ENCODE measurements at places on chromosomes 13 and 19. TPM values are rescaled to one million over a fixed set of nuclear protein-coding genes. Genes with fewer than 3 reads are reported as not detected.
A peak's percentile ranks its signal among the peaks of the same experiment; 100 is the strongest.

DNA sequence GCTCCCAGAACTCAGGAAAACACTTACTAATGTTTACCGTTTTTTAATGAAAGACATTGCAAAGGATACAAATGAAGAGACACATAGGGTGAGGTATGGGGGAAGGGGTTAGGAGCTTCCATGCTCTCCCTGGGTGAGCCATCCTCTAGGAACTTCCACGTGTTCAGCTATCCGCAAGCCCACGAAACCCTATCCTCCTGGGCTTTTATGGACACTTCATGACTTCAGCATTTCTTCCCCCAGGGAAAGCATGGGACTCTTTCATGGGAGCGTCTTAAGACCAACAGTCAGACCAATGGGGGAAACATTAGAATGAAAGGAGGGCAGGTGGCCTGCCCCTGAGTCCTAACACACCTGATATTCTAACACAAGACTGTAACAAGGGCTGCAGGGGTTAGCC is 6.6 kb upstream of the ESD start:
- no peaks in the 10 kb centered on the region for H3K36me3 ChIP-seq
- no peaks in the 10 kb centered on the region for H3K27me3 ChIP-seq
- peaks cover 1% of the 10 kb centered on the region for H3K4me1 ChIP-seq
- no peak overlapping the region for H3K27ac ChIP-seq
- H3K4me3 ChIP-seq = no peak overlapping the region

DNA sequence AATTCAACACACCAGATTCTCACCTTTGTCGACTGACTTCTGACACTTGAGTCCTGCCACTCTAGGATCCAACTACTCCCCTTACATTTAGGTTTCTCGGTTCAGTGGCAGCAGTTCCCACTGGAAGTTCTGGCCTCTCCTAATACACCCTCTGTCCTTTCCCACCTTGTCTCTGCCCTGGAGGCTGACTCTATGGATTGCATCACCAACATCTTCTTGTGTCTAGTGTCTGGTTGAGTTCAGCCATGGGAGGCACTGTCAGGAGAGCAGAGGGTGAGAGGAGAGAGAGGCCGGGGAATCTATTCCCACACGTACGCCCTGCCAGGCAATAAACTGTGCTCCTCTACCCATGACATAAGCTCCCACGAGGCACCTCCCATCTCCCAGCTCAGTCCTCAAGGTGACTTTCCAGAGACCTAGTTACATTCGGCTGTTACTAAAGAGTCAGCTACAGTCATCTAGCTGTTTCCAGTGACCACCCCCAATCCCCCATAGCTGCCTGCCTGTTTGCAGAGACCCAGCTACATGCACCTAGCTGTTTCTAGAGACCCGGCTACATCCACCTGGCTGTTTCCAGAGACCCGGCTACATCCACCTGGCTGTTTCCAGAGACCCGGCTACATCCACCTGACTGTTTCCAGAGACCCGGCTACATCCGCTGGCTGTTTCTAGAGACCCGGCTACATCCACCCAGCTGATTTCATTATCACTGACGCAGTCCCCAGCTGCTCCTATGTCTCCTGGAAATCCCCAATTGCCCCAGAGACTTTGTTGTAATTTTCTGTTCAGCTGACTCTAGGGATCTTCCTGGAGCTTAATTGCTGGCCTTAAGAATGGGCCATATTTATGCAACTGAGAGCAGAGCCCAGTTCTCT is 8.1 kb upstream of the LILRB4 start:
- DNase-seq = no peak
- no peaks in the 10 kb centered on the region for H3K27me3 ChIP-seq
- H3K36me3 ChIP-seq = no peaks in the 10 kb centered on the region
- no peak overlapping the region for H3K4me3 ChIP-seq
- no peaks in the 10 kb centered on the region for H3K4me1 ChIP-seq
- no peak overlapping the region for H3K27ac ChIP-seq

DNA sequence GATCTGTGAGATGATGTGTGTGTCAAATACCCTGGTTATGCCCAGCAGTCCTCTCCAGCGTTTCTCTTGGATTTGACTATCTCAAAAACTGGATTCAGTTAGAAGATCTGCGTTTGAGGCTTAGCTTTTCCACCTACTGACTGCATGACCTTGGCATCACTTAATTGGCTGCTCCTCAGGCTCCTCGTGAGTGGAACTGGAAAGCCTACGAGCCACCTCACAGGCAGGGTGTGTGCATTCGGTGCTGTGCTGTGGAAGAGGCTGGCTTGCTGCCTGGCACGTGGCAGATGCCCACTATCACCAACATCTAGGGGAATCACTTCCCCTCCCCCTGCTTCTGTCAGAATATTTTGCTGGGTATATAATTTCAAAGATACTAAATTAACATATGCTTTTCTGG is 25.6 kb downstream of the FLT1 start:
- no peaks in the 10 kb centered on the region for H3K4me1 ChIP-seq
- H3K27ac ChIP-seq = no peak overlapping the region
- no peak for DNase-seq
- no peak overlapping the region for H3K4me3 ChIP-seq

DNA sequence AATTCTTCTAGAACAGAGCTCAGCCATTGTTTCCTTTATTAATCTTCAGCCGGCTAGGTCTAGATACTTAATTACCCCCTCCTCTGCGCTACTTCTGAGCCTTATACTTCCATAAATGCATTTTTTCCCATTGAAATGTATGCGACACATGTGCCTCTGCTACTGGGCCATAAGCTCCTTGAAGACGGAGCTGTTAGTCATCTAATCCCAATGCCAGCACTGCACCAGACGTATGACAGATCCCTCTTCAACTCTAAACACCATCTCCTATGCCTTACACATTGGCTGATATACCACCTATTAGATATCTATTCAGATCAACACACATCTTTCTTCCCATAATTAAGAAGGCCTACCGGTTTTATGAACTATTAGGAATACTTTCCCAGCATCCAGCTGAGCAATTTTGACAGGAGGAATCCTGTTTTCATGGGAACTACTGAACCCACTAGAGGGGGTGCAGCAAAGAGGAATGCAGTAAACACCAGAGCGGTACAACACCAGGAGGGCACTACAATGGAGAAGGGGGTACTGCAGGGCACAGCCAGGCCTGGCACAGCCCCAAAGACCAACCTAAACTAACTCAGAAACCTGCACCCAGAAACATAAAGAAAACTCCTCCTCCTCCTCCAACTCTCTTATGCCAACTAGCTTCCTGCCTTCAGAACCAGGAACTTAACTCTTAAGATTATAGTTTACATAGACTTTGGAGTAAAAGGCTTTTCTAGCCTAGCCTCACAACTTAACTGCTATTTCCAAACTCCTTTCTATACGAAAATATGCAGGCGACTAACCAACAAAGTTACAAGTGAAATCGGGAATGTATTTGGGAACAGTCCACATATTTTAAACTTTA is 18.7 kb downstream of the STK24 start:
- no peak for DNase-seq
- no peaks in the 10 kb centered on the region for H3K36me3 ChIP-seq
- no peak overlapping the region for H3K27ac ChIP-seq
- no peaks in the 10 kb centered on the region for H3K27me3 ChIP-seq

GRCh38 chr13:59112221-59112718 is 1051.5 kb downstream of the DIAPH3 start:
- H3K27me3 ChIP-seq = no peaks in the 10 kb centered on the region
- no peak for DNase-seq
- H3K36me3 ChIP-seq = no peaks in the 10 kb centered on the region
- no peak overlapping the region for H3K27ac ChIP-seq

GRCh38 chr13:46516599-46517338 is 36.2 kb upstream of the LRCH1 start:
- no peaks in the 10 kb centered on the region for H3K36me3 ChIP-seq
- no peaks in the 10 kb centered on the region for H3K27me3 ChIP-seq
- no peak overlapping the region for H3K27ac ChIP-seq

- no peaks in the 10 kb centered on the region for H3K27me3 ChIP-seq
- H3K4me3 ChIP-seq = no peak overlapping the region
- H3K27ac ChIP-seq = peak overlapping the region; percentile 32
- H3K4me1 ChIP-seq = no peaks in the 10 kb centered on the region
- no peak for DNase-seq
Measured at GRCh38 chr13:113495494-113496210, 5.1 kb upstream of the DCUN1D2 start.

DNA sequence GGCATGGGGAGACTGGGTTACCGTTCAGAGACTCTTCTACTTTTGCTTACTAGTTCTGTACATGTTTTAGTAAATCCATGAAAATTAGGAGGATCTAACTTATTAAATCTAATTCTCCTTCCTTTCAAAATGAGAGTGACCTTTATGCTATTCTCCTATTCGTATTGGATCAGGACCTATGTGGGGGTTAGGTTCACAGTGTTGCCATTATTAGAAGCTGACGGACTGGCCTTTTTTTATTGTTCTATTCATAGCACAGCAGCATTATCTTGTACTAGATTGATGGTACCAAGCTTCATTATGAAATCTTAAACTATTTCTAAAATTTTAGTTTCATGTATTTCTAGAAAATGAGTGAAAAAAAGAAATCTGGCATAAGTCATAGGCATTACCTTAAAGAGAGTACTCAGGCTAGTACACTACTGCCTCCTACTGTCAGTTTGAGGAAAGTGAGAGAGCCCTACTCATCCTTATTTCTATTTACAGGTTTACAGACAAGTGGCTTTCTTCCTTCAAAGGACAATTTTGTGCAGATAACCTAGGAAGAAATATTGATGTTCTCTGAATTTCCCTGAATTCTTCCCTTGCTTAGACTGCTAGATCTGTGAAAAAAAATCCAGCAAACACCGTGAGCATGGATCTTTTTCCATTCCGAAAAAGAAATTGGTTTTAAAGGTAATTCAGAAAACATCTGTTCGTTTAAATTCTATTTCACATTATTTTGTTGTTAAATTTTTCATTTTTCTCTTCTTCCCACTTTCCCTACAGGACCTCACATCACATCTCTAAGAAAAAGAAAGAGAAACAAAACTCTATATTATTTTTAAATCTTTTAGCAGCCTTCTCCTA is 485.5 kb downstream of the DIAPH3 start:
- no peaks in the 10 kb centered on the region for H3K27me3 ChIP-seq
- H3K36me3 ChIP-seq = no peaks in the 10 kb centered on the region
- no peak overlapping the region for H3K27ac ChIP-seq
- no peak for DNase-seq
- no peaks in the 10 kb centered on the region for H3K4me1 ChIP-seq

- no peak overlapping the region for H3K4me3 ChIP-seq
- H3K36me3 ChIP-seq = no peaks in the 10 kb centered on the region
- H3K27ac ChIP-seq = no peak overlapping the region
Measured at GRCh38 chr13:113041293-113041690, 64.3 kb upstream of the F7 start.

Gene ZNF610
- 3.2 TPM for total RNA-seq

Gene MOB3A
- total RNA-seq = 43.6 TPM

Gene ZNF835
- 2.8 TPM for total RNA-seq

Gene VSTM1
- not detected for total RNA-seq

Gene ZNF211
- 14.8 TPM for total RNA-seq

Gene C19orf85
- not detected for total RNA-seq

Gene FGF14
- total RNA-seq = 0.84 TPM

All from aorta (tissue), 5 donors.